ENCODE measurements at places on chromosomes 11 and 22.

- no peak for DNase-seq
Observed at GRCh38 chr22:25701056-25701780, 40.8 kb upstream of the MYO18B start.

- DNase-seq: no peak
Observed at GRCh38 chr11:2762451-2762850, 62.7 kb upstream of the KCNQ1OT1 start.

- no peak for DNase-seq
Observed at GRCh38 chr11:126594921-126595367, 239.5 kb downstream of the ST3GAL4 start.

GRCh38 chr22:27971926-27972325, 52.9 kb upstream of the PITPNB start:
- no peak for DNase-seq

GRCh38 chr22:39710380-39711150, 140.0 kb downstream of the CACNA1I start:
- DNase-seq: no peak

- DNase-seq: no peak
Observed at GRCh38 chr11:23423104-23423503, 562.8 kb upstream of the CCDC179 start.

DNA sequence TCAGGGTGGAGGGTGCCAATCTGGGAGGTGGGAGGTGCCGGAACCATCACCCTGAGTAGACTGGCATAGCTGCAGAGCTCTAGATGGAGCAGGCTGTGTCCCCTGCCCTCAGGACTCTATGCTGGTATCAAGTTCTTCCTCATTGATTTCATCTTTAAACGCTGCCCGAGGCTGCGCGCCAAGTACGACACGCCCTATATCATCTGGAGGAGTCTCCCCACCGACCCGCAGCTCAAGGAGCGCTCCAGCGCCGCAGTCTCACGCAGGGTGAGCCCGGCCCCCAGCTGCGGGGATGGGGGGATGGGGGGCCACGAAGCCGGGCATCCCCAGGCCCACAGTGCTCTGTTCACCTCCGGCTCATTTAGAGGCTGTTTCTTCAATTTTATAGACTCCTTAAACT, 52.5 kb downstream of the GRAMD4 start:
- no peak for DNase-seq

GRCh38 chr11:116283300-116283699, 489.5 kb downstream of the BUD13 start:
- DNase-seq: no peak

GRCh38 chr11:60563553-60564235, 48.5 kb downstream of the MS4A13 start:
- no peak for DNase-seq

Measured in suppressor macrophage treated with lipopolysaccharide for 4 hours (primary cell).